Inflammatory macrophage treated with lipopolysaccharide for 1 hour (primary cell): ENCODE measurements at places on chromosomes 7 and 10.

DNA sequence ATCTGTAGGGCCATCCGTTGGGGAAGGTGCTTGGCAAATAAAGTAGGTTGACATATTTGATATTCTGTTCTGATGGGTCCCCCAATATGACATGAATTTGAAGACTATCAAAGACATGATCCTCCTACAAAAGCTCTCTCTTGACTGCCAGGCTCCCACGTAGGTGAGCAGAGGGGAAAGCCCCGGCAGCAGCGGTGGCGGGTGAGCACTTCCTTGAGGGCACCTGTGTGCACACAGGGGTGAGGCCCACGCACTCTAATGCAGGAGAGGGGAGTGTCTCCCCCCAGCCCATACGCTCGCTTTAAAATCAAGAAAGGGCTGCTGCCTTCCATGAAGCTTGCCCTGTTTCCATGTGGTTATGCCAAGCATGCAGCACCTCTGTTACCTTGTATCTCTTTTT is 100.4 kb downstream of the TAX1BP1 start:
- no peak for DNase-seq

DNA sequence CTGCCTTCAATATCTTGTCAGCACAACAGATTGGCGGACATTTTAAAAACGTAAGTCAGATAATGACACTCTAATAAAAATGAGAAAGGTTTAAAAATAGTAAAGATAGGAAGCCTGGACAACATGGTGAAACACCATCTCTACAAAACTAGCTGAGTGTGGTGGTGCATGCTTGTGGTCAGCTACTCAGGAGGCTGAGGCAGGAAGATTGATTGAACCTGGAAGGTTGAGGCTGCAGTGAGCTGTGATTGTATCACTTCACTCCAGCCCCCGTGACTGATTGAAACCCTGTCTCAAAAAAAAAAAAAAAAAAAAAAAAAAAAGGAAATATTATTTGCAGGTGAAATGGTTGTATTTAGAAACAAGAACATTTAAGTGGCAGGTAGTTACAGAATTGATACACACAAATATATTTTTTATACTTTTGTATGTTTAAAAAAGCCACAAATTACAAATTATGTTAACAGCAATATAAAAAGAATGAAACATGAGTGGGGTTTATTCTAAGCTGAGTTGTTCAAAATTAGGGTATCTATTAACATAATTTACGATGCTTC is 141.9 kb downstream of the ADK start:
- DNase-seq: no peak

- DNase-seq: peak; percentile 47
Measured at GRCh38 chr10:125149036-125149679, 11.2 kb downstream of the CTBP2 start.

GRCh38 chr7:88401009-88401623 is 94.4 kb upstream of the STEAP4 start:
- DNase-seq: peak; percentile 21

DNA sequence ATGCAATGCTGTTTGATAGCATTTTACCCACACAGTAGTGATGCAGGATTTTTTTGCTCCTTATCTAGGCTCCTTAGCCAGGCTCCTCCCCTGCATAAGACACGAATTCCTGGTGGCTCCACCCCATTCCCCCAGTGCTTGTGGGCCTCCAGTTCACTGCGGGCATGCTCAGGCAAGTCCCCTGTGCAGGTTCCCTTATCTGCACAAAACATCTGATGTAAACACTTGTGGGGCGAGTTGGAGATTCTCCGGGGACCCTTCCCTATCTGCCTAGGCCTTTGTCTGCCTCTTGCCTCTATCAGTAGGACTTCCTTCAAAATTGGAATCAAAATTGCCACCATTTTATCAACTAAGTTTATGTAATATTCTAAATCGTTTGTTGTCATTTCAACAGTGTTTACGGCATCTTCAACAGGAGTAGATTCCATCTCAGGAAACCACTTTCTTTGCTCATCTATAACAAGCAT is 5.4 kb upstream of the STK17A start:
- no peak for DNase-seq

- DNase-seq: no peak
Measured at GRCh38 chr7:96248405-96248804, 73.5 kb downstream of the SLC25A13 start.

DNA sequence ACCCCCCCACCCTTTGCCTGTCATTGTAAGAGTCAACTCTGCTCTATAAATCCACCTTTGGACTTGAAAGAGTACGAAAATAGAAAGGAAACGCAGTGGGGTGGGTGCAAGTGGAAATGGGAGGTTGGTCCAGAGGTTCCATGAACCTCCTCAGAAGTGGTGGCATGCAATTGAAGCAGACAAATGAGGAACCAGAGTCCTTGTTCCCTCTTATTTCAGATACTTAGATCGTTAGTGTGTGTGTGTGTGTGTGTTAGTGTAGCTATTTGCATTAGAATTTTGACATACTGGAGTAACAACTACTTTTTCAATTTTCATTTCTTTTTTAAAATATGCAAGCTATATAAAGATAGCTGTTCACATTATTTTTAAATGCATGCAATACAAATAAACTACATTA is 18.1 kb upstream of the TFAM start:
- DNase-seq: peak; percentile 47

- no peak for DNase-seq
Measured at GRCh38 chr7:77484785-77485184, 52.3 kb upstream of the PTPN12 start.

DNA sequence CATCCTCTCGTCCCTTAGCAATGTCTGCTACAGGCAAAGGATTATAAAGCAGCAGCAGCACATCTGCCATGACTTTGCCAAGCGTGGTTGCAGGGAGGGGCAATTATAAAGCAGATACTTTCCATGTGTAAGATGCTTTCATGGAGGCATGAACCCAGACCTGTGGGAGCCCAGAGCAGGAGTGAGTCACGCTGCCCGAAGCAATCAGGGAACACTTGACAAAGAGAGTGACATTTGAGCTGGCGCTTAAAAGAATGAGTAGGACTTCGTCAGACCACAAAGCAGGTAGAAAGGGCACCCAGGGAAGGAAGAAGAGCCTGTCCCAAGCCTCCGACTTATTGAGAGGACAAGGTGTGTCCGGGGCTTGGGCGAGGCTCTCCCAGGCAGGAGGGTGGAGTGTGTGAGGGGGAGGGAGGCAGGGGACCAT is 147.2 kb downstream of the MYOF start:
- DNase-seq: no peak
